Type B pancreatic cell (in vitro differentiated cells): ENCODE measurements at places on chromosomes 2 and 18.

DNA sequence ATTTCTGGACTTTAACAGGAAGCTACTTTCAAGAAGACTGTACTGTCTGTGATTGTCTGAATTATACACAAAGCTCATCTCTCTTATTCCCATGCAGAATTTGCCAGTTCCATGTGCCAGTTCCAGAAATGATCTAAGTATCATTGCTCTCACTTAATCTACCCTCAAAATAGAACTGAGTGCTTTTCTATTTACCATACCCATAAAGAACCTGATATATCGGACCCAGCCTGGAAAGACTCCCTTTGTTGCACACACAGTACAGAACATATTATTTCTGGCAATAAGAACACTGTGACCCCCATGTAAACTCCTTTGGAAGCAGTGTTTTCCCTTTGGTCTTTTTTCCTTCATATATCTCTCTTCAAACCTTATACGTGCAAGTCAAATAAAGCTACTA is 102.3 kb upstream of the TTN start:
- no peak for DNase-seq

GRCh38 chr18:23126376-23127056 is 8.8 kb upstream of the CABLES1 start:
- DNase-seq, result no peak

DNA sequence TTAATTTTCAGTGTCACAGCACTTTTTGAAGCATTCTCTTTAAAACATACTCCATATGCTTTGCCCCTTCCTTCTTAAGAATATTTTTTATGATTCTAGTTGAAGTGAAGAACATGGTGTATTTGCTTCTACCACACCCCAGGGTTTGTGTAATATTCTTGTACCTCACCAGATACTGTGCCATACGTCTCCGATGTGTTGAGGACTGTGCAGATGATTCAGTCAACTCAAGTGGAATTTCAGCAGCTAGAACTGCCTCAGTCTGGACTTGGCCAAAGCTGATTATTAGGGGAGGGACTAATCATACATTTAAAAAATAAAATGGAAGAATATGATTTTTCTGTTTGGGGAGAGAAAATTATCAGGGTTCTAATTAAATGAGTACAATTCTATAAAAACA is 115.7 kb downstream of the MYO1B start:
- DNase-seq, result no peak

- DNase-seq, result no peak
These were observed 36.4 kb upstream of the CXCR4 start for GRCh38 chr2:136154384-136154783.

GRCh38 chr2:185689906-185690539 is 48.6 kb upstream of the FSIP2 start:
- no peak for DNase-seq

DNA sequence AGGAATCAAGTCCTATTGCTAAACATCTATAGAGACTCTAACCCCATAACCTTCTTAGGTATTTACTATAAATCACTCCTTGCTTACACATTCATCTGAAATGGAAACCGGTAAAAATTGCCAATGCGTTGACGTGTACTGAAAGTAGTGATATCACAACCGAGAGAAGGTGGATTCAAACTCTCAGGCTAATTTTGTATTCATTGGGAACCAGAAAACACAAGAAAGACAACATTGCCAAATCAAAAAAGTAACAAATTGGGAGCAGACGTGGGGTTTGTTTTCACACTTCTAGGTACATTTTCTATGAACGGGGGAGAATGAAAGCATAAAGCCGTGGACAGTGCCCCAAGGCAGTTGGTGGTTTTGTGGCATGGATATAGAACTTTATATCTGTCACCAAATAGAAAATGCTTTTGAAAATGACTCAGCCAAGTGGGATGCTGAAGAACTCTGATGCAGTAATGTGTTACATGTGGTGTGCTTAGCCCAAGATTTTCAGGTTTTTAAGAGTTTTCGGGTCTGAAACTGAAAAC is 155.1 kb upstream of the RASGRP3 start:
- DNase-seq, result no peak

DNA sequence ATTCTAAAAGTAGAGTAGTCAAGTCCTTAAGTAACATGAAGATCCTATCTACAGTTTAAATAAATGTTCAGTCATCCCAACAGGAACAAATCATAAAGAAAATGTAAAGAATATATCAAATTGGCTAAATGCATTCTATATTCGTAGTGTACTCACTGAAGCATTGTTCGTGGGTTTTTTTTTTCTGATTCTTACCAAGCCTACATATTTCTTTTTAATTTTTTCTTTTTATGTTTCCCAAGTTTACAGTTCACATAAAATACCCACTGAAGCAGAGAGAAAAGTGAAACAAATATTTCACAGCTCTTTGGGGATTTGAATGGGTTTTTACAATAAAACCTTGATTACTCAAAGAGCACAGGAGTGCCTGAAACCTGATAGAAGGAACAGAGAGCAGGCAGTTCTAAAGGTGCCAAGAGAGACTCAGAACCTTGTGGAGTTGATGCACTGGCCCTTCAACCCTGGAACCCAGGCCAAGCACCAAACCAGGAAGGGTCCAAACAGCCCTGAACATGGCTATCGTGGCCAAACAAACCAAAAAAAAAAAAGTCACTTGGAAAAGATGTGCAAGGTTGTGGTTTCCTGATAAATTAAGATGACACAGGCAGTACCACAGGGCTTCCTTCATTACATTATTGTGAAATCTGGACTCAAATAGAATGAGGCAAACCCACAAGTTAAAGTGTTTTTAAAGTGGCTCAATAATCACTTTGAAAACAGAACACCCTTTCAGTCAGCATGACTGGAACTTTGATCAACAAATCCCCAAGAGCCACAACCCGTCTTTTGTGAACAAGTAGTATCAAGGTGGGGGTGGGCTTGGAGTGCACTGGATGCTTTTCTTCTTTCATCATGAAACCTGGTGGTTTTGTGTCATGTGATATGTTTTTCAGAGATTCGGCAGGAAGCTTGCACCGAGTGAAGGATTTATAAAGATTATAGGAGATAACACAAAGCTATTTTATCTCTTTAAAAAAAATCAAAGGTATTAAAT is 245.0 kb upstream of the FN1 start:
- DNase-seq, result no peak

GRCh38 chr2:95760806-95761525 is 169.2 kb downstream of the TRIM43 start:
- no peak for DNase-seq

DNA sequence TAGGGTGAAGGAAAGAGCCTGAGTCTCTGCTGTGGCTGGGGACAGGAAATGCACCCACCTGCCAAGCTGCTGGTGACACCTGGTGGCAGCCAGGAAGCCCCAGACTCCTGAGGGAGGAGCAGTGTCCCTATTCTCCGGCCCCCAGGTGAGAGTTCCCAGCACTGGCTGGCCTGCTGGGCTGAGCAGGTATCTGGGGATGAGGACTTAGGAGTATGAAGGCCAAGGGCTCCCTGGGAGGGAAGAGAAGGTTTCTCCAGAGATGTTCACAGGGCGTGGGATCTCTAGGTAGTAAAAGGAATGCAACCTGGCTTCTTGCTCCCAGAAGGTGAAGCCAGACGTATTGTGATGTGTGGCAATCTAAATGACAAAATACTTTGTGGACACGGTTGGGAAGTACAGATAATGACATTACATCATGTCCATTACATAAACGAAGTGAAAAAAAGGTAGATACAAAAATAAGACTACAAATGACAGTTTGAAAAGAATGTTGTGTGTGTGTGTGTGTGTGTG is 75.8 kb upstream of the SLC1A4 start:
- DNase-seq, result no peak

DNA sequence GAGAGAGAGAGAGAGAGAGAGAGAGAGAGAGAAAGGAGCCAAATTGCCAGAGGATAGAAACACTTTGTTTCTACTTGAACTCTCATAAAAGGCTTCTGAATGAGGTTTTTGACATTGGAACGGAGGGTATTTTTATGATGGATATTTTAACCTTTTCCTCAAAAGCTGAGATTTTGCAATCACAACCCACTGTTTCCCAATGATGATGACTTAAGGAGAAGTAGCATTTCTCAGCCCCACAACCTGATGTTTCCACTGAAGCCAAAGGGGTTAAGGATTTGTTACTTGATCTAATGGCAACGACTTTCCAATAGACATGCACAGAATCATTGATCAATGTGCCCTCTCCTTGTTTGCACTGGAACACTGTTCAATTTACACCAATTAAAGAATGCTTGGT is 67.1 kb upstream of the POU3F3 start:
- no peak for DNase-seq

DNA sequence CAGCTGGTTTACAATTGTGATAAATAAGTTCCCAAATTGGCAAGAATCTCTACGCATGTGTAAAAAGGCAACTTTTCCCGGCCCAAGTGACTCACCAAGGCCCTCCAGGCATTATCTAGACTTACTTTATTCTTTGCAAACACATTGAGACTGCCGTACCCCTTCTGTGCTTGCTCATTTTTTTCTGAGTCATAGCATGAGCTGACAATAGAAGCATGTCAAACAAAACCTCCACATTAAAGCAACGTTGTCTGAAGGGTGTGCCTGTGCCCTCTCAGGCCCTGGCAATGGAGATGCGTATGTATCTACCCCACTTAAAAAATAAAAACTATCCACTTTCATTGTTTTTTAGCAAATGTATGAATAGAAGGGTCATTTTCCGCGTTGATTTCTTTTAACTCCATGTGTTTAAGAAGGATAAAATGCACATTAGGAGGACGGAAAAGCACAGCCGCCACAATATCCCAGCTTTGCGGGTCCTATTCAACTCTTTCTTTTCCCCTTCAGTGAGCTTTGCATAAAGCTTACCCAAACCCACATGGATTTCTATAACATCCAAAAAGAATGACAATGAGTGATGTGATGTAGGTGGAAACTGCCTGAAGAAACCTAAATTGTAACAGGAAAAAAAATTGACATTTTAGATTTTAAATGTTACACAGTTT is 298.2 kb downstream of the CDCA7 start:
- no peak for DNase-seq
